ENCODE measurements at places on chromosomes 1 and 21. TPM values are rescaled to one million over a fixed set of nuclear protein-coding genes. Genes with fewer than 3 reads are reported as not detected.

The FOXD3 gene
- not detected for total RNA-seq

The CFHR1 gene
- 0.19 TPM for total RNA-seq

The S100A2 gene
- total RNA-seq, result 0.85 TPM

The FCGR3A gene
- total RNA-seq, result not detected

The TSPEAR gene
- not detected for total RNA-seq

The CATSPERE gene
- 1.7 TPM for total RNA-seq

The RRP1 gene
- total RNA-seq, result 13.8 TPM

The CFHR2 gene
- not detected for total RNA-seq

The RHD gene
- total RNA-seq, result under 0.01 TPM

The BSND gene
- not detected for total RNA-seq

The LIPI gene
- not detected for total RNA-seq

The CAPN9 gene
- total RNA-seq, result not detected

The C4BPA gene
- not detected for total RNA-seq

The OSCP1 gene
- total RNA-seq, result 7.1 TPM

The CLCA1 gene
- total RNA-seq, result not detected

The CR1 gene
- not detected for total RNA-seq

The PLA2G2C gene
- not detected for total RNA-seq

The C1orf226 gene
- total RNA-seq, result 0.56 TPM

The KCNT2 gene
- 2.8 TPM for total RNA-seq

The S100A7 gene
- total RNA-seq, result not detected

The TNFRSF9 gene
- 0.28 TPM for total RNA-seq

The AMY1B gene
- not detected for total RNA-seq

The SLC44A3 gene
- 0.38 TPM for total RNA-seq

The KCND3 gene
- total RNA-seq, result 0.28 TPM

The PTGS2 gene
- 38.2 TPM for total RNA-seq

The CLDN17 gene
- not detected for total RNA-seq

The C1QTNF12 gene
- 0.85 TPM for total RNA-seq

The TSPAN1 gene
- total RNA-seq, result 0.56 TPM

The EPS8L3 gene
- total RNA-seq, result not detected

The TNFAIP8L2 gene
- total RNA-seq, result not detected

The OR2T33 gene
- total RNA-seq, result not detected

The SH2D2A gene
- total RNA-seq, result 1.2 TPM

The ABCG1 gene
- total RNA-seq, result 5.2 TPM

The TPTE gene
- total RNA-seq, result not detected

The ANGPTL1 gene
- 4.6 TPM for total RNA-seq

The NTNG1 gene
- 1.3 TPM for total RNA-seq

The APCS gene
- total RNA-seq, result not detected

The GMEB1 gene
- total RNA-seq, result 14.8 TPM

The UBAP2L gene
- total RNA-seq, result 37.5 TPM

The LAPTM5 gene
- total RNA-seq, result 0.28 TPM

The S100A14 gene
- 0.19 TPM for total RNA-seq
